ENCODE measurements at places on chromosomes 3 and 15. TPM values are rescaled to one million over a fixed set of nuclear protein-coding genes. Genes with fewer than 3 reads are reported as not detected.

The GOLGA8T gene
- 0.19 TPM for total RNA-seq

The TRPM1 gene
- total RNA-seq = not detected

The ZNF660 gene
- 0.59 TPM for total RNA-seq

The SKOR1 gene
- 0.05 TPM for total RNA-seq

The TCTA gene
- total RNA-seq = 13.6 TPM

The CASR gene
- total RNA-seq = 0.17 TPM

The ATP13A5 gene
- total RNA-seq = not detected

The SUCLG2 gene
- 114 TPM for total RNA-seq

The HRH1 gene
- total RNA-seq = 0.33 TPM

The RASSF1 gene
- total RNA-seq = 12.2 TPM

The PCCB gene
- 82.7 TPM for total RNA-seq

The B3GNT5 gene
- 1.8 TPM for total RNA-seq

The TUSC7 gene
- not detected for total RNA-seq

The ITGB5 gene
- total RNA-seq = 43.0 TPM

The PRICKLE2 gene
- 8.0 TPM for total RNA-seq

The GATM gene
- 720 TPM for total RNA-seq

The ISY1 gene
- total RNA-seq = 6.4 TPM

The ASB14 gene
- not detected for total RNA-seq

The CADM2 gene
- total RNA-seq = 0.92 TPM

The SNX22 gene
- 37.4 TPM for total RNA-seq

The MME gene
- 4.9 TPM for total RNA-seq

The CHL1 gene
- 0.05 TPM for total RNA-seq

The GOLGA8H gene
- total RNA-seq = 0.17 TPM

The MESP1 gene
- total RNA-seq = 0.14 TPM

The CHRM5 gene
- not detected for total RNA-seq
